ENCODE measurements at places on chromosomes 11 and 22.

DNA sequence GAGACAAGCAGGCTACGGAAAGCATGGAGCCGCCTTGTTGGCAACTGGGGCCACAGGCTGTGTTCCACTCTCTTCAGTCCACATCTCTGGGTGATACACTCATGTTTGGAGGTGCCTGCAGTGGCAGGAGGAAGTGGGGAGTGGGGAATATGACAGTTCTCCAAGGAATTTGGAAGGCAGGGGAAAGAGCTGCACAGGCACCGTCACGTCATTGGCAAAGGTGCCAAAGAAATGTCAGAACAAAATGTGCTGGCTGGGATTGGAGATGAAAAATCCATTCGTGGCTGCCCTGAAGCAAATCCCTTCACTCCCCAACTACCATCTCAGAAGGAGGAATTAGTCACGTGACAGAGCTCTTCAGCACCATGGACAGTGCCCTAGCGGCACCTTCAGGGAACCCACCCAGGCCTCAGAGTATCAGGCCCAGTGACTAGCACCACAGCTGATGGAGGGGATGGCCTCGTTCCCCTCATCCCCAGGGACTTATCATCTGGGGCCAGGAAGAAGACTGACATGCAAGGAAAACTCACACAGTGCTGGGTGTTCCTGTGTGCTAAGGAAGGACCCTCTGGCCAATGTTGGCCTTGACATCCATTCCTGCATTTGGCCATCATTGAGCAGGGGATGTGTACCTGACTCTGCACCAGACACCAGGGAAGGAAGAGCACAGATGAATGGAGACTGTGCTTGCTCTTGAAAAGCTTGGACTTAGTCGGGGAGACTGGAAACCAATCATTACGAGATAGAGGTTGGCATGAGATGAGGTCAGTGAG lies 48.5 kb upstream of the PRDM11 start:
- DNase-seq, result peak; percentile 81

GRCh38 chr11:70603756-70604211 lies 205.5 kb downstream of the CTTN start:
- no peak for DNase-seq

- no peak for DNase-seq
Measured at GRCh38 chr22:37237371-37238268, 6.4 kb downstream of the RAC2 start.

GRCh38 chr11:35822815-35823495 lies 120.9 kb upstream of the LDLRAD3 start:
- DNase-seq, result peak; percentile 76

DNA sequence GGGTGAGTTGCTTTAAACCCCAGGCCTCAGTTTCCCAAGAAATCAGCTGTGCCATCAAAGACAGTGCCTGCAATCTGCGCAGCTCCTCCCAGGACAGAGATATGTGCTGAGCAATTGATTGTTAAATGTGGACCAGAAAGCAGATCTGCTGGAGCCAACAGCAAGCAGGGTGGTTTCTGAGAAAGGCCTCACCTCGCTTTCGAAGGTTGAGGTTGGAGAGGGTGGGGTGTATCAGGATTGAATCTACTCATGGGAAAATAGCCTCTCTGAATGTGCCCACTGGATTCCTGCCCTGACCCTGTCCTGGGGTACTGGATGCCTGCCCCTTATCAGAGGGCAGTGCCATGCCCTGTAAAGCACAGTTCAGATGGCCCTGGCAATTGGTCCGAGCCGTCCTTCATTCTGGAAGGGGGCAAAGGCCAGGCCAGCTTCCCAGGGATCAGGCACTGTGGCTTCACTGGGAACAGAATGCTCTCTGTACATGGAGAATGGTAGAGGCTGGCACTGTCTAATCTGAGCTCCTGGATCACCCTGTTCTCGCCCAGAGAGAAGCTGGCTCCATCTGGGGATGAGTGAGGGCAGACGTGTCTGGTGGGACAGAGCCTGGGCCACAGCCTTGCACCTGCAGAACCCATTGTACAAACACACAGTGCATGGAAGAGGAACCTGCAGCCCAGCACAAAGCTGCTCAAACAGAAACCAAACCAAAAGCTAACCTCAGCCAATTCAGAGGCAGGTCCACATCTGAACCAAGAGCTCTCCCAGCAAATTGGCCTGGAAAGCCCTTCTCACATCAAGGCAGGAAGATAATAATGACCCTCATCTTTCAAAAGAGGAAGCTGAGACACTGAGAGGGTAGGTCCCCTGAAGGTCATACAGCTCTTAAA lies 15.2 kb downstream of the DHCR7 start:
- DNase-seq, result peak; percentile 85

GRCh38 chr11:94469416-94469815 lies 24.2 kb downstream of the MRE11 start:
- no peak for DNase-seq

DNA sequence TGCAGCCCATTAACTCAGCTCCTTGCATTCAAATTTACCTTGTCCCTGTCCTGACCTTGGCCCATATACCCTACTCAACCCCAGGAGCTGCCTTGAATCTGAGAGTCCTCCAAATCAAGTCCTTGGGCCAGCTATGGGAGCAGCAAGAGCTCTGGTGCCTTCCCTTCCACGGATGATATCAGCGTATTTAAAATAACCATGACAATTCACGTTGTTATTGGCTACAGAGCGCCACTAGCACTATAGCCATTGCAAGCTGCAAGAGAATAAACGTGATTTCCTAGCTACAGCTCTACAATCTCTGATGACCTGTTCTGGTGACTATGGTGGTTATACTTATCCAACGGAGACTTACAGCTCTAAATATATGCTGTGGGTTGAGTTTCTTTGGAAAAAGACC lies 357.8 kb downstream of the LARGE1 start:
- no peak for DNase-seq

DNA sequence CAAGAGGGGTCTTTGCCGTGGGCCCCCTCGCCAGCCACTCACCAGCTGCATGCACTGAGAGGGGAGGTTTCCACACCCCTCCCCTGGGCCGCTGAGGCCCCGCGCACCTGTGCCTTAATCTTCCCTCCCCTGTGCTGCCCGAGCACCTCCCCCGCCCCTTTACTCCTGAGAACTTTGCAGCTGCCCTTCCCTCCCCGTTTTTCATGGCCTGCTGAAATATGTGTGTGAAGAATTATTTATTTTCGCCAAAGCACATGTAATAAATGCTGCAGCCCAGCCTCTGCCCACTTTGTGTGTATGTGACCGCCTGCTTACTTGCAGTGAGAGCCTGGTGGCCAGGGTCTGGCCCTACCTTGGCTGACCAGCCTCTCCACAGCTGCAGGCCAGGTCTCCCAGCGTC lies 2.8 kb upstream of the CRACR2B start:
- no peak for DNase-seq
